ENCODE measurements at places on chromosomes 6 and 20. TPM values are rescaled to one million over a fixed set of nuclear protein-coding genes. Genes with fewer than 3 reads are reported as not detected.

Gene SOX18
- total RNA-seq = 8.4 TPM

DNA sequence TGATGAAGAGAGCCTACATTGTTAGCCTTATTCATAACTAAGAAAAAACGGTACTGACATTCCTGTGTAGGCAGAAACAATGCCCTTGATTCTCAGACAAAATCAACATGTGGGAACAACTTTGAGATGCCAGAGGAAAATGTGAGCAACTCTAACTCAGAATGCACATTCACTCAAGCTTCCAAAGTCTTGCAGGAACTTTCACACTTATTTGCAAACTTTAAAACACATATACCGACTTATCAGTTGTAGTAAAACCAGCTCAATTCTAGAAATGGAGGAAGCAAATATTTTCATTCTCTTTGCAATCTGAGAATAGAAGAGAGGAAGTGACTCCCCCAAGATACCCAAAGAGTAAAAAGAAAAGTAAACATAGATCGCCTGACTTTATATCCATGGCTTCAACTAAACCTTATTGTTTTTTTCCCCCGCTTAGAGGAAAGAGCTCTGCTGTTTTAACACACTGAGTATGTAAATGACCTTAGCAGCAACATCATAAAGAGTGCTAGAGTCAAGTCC lies 117.6 kb downstream of the EPB41L2 start:
- no peak for DNase-seq

GRCh38 chr20:52251136-52251700 lies 59.6 kb upstream of the ZFP64 start:
- no peak for DNase-seq

DNA sequence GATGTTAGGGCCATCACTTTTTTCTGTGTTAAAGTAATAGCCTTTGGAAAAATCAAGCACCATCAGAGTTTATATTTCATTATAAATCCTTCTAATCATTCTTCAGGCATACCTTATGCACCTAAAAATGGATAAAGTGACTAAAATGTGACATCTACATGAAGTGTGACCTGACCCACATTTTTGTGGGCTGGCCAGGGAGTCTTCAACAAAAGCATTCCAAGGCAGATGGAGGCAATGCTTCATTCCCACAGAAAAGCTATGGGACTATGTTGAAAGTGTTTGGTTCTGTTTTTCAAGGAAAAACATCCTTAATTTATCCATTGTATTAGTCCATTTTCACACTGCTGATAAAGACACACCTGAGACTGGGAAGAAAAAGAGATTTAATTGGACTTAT lies 58.8 kb upstream of the LTV1 start:
- DNase-seq = no peak

DNA sequence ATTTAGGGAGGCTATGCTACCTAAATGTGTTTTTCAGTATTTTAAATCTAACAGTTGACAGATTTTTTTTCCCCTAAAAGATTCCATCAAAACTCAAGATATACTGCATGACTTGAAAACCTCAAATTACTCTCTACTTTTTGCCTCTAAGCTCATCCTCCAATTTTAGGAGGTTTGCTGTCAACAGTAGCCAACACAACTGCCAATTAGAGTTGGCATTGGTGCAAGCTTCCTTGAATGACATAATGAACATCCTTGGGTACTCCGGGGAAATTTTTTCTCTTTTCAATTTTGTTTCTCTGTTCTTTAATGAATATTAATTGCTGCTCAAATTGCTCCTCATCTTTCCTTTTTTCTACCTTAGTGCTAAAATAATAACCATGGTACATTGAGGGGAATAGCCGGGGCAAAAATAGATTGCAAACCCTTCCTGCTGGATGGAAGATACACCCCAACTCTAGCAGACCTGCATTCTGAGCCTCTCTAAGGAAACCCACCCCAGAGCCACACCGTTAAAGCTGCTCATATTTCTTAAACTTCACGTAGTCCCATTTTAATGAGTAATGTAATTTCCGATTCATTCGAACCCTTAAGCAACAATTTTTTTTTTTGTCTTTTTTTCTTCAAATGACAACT lies 34.3 kb downstream of the SLC22A23 start:
- no peak for DNase-seq
